H4 (cell line): ENCODE measurements at places on chromosomes 1 and 21.

GRCh38 chr21:42724226-42724920 lies 71.0 kb downstream of the PDE9A start:
- peak; percentile 98 for DNase-seq

GRCh38 chr1:38608202-38608864 lies 251.2 kb downstream of the RRAGC start:
- peak; percentile 24 for DNase-seq

DNA sequence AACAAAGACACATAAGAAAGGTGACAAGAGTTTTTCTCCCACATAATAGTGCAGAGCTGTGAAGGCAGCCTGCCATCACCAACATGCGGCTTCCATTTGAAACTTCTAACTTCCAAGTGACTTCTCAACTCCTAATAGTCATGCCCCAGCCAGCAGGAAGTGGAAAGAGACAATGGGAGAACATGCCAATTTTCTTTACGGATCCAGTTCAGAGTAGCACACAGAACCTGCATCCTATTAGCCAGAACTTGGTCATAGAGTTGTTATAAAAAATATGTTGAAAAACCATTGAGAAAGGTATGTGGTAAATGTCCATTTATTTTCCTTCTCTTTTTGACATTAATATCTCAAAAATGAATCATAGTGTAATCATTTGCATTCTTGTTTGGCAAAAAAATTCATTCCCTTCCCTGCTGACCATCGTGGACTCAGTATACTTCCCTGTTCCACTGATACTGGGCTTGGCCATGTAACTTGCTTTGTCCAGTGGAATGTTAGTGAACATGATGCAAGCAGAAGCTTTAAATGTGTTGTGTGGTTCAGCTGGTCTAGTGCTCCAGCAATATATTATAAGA lies 197.4 kb downstream of the SEC16B start:
- no peak for DNase-seq

GRCh38 chr1:217274927-217275654 lies 355.8 kb downstream of the GPATCH2 start:
- peak; percentile 9 for DNase-seq

DNA sequence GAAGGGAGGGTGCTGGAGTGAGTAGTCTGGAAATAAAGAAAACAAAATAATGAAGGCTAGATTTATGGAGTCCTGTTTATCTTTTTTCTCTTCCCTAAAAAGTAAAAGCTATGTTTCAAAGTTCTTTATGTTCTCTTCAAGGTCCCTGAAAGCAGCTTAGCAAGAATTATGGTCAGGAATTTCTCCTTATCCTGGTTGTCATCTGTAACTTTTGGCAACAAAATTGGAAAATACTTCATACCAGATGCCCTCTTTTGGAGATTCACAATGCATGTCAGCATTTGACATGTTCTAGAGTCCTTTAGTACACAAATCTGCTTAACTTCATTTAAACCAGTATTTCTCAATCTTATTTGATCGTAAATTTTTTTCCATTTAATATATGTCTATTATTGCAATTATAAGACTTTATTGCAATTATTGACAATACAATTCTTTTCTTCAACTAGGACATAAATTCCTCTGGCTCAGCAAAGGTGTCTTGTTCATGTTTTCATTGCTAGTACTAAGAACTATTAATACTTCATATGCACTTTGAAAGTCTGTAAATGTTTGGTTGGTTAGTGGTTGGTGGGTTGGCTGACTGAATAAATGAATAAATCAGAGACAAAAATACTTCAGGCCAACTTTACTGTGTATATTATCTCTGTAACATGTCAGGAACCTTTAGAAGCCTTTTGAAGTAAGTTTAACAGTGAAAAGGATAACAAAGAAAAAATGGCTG lies 101.5 kb downstream of the ATP1B1 start:
- no peak for DNase-seq

DNA sequence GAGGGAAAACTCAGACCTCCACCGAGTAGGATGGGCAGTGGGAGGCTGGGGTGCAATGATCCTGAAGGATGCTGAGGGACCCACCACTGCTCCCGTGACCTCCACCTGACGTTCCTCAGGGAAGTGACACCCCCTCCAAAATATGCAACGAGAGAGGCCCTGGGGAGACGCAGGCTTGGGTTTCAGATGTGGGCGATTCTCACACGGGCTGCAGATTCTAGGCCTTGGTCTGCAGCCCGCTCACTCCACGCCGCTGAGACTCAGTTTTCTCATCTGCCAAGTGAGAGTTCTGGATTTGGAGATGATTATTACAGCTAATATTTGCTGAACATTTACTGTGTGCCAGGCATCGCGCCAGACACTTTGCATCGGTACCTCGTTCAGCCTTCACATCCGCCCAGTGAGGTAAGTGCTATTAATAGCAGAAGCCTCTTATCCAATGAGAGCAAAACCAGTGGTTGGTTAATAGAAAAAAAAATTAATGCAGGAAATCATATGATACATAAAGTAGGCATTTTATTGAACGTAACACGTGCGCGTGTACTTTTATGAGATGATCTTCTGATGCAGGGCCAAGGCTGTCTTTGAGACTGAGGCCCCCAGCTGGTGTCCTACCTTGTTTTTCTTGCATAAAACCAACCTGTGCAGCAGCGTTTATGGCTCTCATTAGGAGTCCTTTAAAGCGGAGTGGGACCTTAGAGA lies 102.0 kb upstream of the RUNX3 start:
- DNase-seq: no peak

DNA sequence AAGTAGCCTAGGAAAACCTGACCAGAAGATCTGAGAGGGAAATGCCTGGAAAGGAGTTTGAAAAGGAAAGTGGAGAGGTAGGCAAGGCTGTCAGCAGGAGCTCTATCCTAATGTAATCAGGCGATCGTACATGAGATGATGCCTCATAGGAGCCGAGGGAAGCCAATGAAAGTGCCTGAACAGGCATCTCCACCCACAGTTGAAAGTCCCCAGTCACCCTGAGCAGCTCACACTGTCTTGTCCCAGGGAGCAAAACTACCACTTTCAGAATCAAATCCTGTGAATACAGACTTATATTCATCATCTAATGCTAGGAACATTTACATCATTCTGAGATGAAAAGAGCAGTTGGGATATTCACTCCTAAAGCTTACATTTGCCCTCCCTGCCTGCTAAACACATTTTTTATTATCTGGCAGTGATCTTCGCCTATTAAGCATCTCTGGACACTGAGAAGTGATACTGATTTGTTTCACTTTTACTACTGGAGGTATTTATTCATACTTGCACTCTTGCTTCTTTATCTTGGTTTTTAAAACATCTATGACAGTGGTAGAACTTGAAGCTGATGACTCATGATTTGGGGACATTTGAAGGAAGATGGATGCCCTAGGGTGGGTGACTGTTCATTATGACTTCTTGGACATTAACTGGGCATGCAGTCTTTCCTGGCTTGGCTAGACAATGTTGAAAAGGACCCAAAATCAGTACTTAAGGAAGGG lies 221.6 kb downstream of the SEC16B start:
- DNase-seq: no peak

GRCh38 chr1:54256522-54257345 lies 56.8 kb downstream of the MRPL37 start:
- DNase-seq: no peak

GRCh38 chr1:228210076-228210651 lies 2.3 kb downstream of the OBSCN start:
- DNase-seq: peak; percentile 88

DNA sequence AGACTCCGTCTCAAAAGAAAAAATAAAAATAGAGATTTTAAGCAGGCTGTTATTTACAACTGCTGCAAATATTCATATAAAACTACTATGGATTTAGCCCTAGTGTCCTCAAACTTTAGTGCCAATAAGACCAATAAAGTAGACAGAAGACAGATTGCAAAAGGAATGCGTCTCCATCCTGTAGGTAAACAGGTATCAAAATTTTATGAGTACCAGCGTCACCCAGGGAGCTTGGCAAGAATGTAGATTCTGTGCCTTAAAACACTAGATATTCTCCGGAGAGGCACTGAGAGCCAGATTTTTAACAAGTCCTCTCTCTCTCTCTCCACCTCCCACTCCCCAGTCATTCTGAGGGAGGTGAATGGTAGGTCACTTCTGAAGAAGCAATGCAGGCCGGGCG lies 18.4 kb downstream of the SMYD3 start:
- no peak for DNase-seq

DNA sequence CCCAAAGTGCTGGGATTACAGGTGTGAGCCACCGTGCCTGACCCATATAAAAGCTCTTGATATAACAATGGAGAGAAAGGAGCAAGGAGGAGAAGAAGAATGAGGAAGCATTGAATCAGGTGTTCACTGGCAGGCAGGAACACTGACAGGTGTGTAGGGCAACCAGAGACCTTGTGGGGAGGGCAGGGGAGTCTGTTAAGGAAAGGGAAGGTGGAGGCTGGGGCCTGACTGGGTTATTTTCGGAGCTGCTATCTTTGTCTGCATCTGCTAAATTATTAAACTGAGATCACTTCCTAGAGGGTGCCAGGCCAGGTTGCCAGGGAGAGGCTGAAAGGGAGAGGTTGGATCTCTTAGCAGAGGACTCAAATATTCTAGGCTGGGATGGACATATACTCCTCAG lies 6.8 kb upstream of the TRNP1 start:
- DNase-seq: no peak
